ENCODE measurements at places on chromosomes 6 and 20.

DNA sequence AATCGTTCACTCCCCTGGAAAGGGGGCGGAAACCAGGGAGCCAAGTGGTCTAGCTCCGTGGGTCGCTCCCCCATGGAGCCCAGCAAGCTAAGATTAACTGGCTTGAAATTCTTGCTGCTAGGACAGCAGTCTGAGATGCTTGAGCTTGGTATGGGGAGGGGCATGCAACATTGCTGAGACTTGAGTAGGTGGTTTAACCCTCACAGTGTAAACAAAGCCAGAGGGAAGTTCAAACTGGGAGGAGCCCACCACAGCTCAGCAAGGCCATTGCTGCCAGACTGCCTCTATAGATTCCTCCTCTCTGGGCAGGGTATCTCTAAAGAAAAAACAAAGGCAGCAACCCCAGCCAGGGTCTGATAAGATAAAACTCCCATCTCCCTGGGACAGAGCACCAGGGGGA is 43.2 kb downstream of the COL21A1 start:
- DNase-seq, result no peak

- DNase-seq, result no peak
These were observed 5.8 kb downstream of the HDGFL1 start for GRCh38 chr6:22575190-22575589.

DNA sequence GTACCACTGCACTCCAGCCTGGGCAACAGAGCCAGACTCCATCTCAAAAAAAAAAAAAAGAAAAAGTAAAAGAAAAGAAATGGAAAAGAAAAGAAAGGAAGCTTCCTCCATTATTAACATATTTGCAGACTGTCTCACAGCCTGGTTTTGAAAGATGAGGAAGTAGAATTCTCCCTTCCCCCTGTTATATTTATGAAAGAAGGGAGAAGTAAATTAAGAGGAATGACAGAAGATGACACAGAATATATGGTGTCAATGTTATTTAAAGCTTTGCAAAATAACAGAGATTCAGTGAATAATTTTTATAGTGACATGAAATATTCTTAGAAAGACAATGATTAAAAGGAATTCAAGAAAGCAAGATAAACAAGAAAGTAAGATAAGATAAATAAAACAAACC is 83.7 kb upstream of the PRSS16 start:
- no peak for DNase-seq

GRCh38 chr6:76881414-76881813 is 581.9 kb downstream of the HTR1B start:
- no peak for DNase-seq

DNA sequence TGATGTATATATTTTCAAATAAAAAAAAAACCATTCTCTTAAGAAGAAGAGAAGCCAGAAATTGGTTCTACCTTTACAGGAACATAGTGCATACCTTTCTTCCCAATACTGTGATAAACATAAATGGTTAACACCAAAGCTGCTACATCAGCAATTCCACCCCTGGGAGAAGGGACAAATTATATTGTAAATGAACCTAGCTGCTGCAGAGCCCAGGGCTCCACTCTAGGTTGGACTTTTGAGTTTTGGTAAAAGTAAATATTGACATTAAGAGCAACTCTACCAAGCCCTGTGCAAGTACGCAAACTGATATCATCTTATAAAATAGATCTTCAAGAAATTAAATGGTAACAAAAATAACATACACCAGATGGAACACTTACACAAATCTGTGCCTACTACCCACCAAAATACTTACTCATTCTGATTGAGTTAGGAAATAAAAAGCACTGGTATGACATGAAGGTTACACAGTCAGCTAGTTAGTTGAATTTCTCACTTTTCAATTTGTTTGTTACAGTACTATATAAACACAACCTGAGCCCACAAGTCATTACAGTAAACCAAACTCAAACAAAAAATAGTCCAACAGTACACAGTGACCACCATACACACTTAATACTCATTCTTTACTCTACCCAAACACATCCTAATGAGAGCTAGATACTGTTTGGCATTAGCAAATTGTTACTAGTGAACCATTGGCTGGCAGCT is 223.3 kb upstream of the HEY2 start:
- DNase-seq, result no peak

- no peak for DNase-seq
These were observed 3.2 kb upstream of the FOXF2 start for GRCh38 chr6:1386038-1386709.

DNA sequence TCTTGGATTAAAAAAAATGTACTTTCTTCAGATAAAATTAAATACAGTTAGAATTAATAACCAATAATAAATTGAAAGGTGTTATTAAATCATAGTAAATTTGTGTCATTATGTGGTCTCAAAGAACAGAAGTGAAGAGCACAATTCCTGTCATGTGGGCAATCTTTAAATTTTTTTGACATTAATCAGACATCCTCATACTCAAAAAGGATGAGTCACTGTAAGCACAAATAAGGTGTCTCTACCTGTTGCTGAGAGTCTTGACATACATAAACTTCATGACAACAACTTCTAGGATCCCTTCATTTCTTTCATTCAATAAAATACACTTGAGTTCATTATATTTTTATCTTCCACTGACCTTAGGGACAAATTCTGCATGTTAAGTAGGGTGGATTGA is 76.1 kb downstream of the SLC22A3 start:
- DNase-seq, result no peak

DNA sequence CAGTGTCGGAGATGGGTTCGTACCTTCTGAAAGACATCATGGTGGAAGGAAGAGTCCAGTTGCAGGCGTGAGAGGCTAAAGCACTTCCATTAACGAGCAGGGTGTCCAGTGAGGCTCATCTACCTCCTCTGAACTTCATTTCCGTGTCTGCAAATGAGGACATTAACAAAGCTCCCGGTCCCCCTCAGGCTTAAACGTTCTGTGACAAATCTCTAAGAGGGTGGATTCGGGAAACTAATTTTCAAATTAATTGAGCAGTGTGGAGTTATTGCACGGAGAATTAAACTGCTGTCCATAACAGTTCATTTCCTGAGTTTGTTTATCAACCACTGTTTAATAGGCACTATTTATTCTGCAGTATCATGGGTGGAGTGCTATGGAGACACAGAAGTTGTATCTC is 68.2 kb downstream of the TRMT6 start:
- DNase-seq, result no peak

DNA sequence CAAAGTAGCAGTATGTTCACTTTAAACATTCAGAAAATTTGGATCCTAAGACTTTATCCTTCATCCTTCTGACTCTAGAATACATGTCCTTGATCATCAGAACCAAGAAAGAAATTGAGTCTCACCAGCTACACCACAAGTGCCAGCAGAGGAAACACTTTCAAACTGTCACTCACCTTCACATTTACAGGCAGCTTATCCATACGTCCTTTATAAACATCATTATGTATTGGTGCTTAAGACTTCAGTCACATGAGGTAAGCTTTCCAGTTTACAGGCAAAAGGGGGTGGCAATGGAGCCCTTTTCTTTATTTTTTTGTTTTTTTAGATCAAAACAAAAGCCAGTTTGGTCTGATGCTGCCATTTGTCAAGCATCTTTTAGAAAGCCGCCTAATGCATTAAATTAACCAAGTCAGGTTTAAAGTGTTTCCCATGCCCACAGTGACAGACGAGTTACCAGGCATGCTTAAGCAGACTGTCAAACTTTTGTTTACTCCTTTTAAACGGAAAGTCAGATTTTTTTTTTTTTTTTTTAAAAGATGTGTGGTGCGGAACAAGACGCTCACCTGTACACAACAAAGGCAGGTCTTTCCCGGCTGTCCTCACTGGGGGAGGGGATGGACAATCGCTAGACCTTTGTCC is 952 bp upstream of the BRPF3 start:
- DNase-seq, result no peak

DNA sequence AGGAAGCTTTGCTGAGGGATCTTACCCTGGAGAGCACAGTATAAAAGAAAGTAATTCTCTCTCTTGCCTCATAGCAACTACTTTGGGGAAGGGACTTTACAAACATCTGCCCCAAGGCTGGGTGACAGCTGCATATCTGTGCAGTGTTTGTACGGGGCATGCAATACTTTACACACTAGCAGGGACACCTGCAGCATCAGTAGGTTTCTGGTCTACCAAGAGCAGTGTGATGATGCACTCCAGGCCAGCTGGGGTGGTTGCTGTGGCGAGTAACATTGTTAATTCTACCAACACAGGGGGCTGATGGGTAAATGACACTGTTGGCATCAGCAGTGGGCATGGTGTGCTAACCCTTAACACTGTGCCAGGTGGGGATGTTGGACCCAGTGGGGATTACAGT is 48.0 kb downstream of the ADTRP start:
- DNase-seq, result no peak

DNA sequence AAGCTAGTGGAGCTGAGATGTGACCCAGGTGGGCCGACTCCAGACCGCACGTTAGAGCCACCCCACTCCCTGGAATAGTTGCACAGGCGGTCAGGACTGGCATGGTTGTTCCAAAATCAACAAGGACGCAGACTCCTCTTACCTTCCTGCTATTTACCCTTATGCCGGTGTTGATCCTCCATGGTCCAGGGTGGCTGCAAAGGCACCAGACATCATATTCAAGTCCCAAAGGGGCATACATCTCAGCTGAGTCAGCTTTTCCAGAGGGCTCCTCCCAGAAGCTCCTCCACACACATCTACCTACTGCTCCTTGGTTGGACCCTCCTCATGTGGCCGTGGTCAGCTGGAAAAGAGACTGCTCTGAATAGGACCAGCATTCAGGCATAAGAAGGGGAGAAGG is 112.2 kb downstream of the SYCP2 start:
- peak; percentile 2 for DNase-seq

- no peak for DNase-seq
These were observed 195.3 kb downstream of the GJA1 start for GRCh38 chr6:121630716-121631115.

GRCh38 chr6:40411881-40412280 is 175.3 kb downstream of the LRFN2 start:
- DNase-seq, result no peak

DNA sequence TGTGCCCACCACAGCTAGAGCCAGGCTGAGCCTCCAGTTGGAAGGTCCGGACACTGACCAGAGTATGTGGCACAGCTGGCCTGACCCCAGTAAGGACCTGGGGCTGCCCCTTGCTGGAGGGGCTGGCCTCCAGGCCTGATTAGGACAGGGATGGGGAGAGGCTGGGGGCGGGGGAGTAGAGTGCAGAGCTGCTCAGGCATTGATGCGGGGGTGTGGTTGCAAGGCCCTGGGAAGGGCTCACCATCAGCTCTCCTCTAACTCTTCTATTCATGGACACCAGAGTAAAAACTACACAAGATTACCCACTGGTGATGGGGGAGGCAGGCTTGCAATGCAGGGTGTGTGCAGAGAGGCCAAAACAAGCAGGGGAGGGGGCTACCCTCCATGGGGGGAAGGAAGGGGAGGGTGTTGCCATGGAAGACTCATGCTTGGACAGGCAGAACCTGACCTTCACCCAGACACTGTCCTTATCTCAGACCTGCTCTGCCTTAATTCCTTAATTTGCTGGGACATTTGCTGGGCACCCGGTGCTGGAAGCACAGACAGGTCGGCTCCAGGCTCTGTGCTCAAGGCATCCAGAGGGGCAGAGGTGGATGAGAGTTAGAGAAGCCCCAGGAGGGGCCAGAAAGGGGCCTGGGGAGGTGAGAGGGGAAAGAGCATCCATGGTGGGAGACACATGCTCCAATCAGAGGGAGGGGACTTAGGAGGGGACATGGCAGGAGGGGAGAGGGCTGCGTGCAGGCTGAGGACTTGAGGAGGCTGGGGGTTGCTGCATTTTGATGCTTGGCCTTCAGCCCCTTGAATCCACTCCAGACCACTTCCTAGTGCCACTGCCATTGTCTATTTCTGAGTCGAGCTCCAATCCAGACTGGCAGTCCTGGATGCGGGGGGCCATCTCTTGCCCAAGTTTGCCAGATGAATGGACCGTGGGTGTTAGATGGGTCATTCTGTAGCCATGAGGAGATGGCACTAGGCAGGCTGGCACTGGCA is 7.6 kb upstream of the EMILIN3 start:
- no peak for DNase-seq

DNA sequence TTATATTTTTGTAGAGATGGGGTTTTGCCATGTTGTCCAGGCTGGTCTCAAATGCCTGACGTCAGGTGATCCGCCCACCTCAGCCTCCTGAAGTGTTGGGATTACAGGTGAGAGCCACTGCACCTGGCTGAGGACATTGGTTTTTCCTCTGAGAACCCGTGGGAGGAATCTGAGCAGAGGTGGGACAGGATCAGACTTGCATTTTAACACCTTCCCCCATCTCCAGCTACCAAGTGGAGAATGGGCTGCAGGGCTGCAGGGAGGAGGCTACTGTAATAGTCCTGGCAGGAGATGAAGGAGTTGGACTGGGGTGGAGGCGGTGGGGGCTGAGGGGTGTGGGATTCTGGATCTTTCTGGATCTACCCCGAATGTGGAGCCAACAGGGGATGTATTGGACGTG is 24.5 kb downstream of the FAM110A start:
- DNase-seq, result no peak

- no peak for DNase-seq
These were observed 3.6 kb downstream of the RPS21 start for GRCh38 chr20:62390317-62391164.

GRCh38 chr20:54221353-54221752 is 13.5 kb downstream of the PFDN4 start:
- no peak for DNase-seq

GRCh38 chr6:53894091-53894490 is 99.3 kb downstream of the LRRC1 start:
- DNase-seq, result peak; percentile 33

- DNase-seq, result peak; percentile 45
These were observed 1.2 kb downstream of the TPD52L1 start for GRCh38 chr6:125154761-125155135.

DNA sequence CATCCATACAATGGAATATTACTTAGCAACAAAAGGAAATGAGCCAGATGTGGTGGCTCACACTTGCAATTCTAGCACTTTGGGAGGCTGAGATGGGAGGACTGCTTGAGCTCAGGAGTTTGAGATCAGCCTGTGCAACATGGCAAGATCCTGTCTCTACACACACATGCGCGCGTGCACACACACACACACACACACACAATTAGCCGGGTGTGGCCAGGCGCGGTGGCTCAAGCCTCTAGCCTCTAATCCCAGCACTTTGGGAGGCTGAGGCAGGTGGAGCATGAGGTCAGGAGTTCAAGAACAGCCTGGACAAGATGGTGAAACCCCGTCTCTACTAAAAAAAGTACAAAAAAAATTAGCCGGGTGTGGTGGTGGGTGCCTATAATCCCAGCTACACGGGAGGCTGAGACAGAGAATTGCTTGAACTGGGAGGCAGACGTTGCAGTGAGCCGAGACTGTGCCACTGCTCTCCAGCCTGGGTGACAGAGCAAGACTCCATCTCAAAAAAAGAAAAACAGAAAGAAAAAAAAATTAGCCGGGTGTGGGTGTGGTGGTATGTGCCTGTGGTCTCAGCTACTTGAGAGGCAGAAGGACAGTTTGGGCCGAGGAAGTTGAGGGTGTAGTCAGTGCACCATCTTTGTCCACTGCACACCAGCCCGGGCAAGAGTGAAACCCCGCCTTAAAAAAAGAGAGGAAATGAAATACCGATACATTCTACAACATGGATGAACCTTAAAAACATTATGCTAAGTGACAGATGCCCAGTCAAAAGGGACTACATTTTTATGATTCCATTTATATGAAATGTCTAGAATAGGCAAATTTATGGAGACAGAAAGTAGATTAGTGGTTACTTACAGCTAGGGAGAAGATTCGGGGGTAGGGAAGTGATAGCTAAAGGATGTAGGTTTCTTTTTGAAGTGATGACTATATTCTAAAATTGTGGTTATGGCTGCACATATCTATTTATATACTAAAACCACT is 52.5 kb downstream of the RBL1 start:
- DNase-seq, result no peak
